ENCODE measurements at places on chromosomes 6 and 20.

GRCh38 chr6:134730013-134730412 is 219.9 kb downstream of the ALDH8A1 start:
- DNase-seq, result no peak

- no peak for DNase-seq
These were observed 169.9 kb upstream of the RNF217 start for GRCh38 chr6:124792386-124792785.

DNA sequence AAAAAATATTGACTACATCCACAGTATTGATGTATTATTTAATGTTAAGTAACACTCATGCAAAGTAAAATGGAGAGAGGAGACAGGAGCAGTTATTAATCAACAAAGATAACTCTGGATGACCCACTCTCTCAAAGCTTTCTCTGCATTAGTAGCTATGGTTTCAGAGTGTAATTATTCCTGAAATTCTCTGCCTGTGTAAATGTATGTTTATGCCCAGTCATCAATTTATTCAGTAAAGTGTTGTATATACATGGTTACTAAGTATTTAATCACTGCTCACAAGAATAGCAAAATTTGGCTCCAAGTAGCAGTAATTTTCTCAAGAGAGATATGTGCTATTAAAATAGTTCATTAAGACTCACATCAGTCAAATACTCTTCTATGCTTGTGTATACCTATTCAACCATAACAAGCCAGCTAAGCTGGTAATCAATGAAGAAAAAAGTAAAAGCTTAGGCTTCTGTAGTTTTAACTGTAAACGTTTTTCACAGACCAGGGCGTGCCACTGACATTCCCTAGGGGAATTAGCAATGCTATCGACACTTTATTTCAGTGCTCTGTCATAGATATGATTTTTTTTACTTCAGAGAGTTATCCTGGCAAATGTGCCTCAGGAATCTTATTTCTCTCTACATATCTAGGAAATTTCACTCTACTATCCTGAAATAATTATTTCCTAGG is 54.0 kb upstream of the RAB32 start:
- DNase-seq, result no peak

DNA sequence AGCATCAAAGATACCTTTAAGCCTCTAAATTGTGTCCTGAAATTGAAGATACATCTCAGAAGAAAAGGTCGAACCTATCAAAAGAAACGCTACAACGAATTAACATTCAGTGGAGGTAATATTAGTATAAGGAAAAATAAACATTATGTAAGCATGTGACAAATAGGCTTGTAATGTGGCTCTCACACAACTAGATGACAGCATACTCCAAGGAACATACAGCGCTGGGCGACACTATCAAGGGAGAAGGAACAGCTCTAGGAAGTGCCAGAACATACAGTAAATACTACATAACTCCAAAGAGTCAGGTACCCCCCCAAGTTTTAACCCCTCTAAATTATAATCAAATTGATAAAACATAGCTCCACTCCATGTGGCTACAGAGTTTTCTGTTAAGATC is 103.5 kb downstream of the LAMP5 start:
- DNase-seq, result no peak

DNA sequence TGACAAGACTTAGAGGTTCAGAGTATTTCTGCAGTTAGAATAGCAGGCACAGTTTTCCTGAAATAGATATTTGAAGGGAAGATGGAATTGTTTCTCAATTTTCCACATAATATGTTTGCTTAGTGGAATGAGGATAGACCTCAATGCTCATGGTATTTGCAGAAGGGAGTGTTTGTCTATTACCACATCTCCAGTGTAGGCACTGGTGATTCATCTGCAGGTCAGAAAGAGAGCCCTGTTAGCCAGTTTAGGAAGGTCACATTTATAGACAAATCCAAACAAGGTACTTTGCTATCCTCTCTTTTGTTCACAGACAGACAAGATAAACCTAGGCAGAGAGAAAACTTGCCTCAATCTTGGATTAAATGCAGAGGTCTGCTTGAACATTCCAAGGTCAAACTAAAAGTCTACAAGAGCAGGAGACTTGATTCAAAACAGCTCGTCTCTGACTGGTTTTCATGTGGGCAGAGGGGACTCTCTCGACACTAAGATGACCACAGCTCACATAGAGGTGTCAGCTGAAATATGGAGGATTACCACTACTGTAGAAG is 22.8 kb downstream of the ISM1 start:
- DNase-seq, result no peak

All from NCI-H1048 (cell line).